ENCODE measurements at places on chromosomes 13 and 19.
A peak's percentile ranks its signal among the peaks of the same experiment; 100 is the strongest.

GRCh38 chr19:43450545-43450997 lies 14.8 kb downstream of the LYPD3 start:
- peak; percentile 60 for DNase-seq

DNA sequence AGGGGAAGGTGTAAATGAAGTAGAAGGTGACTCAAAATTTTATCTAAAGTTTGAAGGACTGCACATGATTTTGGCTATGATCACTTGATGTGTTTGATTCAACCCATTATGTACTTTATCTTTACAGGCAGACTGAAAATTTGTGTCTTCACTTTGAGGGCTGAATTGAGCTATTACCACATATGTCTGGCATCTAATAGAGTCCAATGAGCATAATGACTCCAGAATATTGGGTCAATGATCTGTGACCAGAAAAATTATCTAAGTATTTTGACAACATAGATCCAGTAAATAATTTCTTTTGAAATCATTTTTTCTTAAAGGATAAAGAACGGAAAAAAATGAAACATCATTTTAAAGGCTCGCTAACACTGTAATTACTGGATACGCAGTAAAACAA lies 2810.0 kb downstream of the PCDH9 start:
- no peak for DNase-seq

GRCh38 chr13:51873837-51874236 lies 12.1 kb downstream of the CCDC70 start:
- no peak for DNase-seq

DNA sequence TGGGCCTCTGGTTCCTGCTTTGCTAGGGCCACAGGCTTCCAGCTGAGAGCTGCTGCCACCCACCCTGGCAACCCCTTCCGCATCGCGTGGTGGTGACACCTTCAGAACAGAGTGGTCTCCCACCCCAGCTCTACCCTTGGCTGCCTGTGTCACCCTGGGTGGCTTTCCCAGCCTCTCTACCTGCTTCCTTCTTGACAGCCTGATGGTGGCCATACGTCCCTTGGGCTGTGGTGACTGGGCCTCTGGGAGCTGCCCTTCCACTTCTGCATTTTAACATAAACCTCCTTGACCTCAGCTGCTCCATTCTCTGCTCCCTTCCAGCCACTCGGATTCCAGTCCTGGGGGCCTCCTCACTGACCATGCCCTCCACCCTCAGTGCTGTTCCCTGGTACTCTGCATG lies 17.0 kb downstream of the PAK4 start:
- DNase-seq: no peak

DNA sequence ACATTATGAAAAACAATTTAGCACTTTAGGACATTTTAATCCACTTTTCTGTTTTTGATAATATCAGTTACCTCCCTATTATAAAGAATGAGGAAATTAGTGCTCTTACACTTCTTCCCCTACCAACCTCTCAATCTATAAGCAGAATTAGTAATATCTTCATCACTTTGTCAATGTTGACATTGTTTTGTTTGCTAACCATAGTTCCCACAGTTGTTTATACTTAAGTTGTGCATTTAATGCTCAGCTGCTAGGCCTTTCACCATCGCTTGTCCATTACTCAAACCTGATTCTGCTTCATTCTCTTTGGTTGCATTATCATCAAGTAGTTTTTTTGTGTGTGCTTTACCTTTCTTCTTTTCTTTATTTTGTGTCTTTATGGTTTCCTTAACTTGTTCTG lies 132.1 kb downstream of the CDK8 start:
- DNase-seq: no peak

DNA sequence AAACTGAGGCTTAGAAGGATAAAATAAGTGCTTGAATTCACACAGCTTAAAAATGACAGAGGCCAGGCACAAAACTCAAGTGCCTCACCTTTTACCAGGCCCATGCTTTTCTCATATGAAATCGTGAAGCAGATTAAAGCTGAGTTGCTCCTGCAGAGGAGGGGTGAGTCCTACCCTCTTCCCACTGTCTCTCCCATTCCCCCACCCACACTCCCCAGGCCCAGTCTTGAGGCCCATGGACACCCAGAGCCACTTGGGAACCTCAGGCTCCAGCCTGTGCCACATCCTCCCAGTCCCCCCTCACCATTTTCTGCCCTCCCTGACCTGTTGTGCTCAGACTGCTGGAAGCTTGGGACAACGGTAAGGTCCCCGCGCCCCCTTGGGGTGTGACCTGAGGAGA lies 17.5 kb downstream of the ZNF574 start:
- no peak for DNase-seq

- DNase-seq: no peak
Observed at GRCh38 chr19:50040967-50041366, 15.2 kb downstream of the ZNF473 start.

DNA sequence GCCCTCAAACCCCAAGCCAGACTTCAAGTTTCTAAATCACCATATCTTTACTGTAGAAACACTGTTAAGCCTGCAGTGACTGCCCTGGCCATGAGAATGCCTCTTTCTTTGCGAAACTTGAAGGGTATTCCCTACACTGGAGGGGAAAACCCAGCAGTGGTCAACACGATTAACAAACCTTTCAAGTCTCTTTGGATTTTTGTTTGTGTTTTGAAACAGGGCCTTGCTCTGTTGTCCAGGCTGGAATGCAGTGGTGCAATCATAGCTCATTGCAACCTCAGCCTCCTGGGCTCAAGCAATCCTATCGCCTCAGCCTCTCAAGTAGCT lies 17.4 kb upstream of the POMP start:
- no peak for DNase-seq

- no peak for DNase-seq
Observed at GRCh38 chr13:81139987-81140386, 799.1 kb upstream of the SPRY2 start.

DNA sequence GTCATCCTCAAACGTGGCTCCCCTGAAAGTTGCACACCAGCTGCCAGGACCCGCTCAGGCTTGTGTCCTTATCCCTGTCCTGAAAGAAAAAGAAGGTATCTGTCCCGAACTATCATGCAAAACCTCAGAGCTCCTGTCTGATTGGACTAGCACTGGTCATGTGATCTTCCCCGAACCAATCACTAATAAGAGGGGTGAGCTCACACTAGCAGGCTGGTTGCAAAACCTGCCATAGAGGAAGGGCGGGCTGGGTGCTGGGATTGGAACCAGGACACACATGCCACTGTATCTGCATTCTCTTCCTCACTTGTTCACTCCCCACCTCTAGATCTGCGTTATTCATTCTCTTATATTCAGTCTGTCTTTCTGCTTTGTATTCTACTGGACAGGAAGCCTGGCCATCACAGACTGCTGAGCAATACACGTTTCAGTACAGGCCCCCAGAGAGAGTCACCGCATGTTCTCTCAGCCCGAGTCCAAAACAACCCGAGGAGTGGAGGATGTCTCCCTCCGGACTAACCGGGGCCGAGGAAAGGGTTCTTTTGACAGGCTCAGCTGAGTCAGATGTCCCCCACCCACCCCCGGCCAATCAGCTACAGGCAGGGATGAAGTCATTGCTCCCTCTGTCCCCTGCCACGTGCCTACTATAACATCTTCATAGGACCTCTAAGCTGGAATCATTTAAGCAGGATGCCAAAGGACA lies 97.7 kb downstream of the SIPA1L3 start:
- DNase-seq: peak; percentile 97

DNA sequence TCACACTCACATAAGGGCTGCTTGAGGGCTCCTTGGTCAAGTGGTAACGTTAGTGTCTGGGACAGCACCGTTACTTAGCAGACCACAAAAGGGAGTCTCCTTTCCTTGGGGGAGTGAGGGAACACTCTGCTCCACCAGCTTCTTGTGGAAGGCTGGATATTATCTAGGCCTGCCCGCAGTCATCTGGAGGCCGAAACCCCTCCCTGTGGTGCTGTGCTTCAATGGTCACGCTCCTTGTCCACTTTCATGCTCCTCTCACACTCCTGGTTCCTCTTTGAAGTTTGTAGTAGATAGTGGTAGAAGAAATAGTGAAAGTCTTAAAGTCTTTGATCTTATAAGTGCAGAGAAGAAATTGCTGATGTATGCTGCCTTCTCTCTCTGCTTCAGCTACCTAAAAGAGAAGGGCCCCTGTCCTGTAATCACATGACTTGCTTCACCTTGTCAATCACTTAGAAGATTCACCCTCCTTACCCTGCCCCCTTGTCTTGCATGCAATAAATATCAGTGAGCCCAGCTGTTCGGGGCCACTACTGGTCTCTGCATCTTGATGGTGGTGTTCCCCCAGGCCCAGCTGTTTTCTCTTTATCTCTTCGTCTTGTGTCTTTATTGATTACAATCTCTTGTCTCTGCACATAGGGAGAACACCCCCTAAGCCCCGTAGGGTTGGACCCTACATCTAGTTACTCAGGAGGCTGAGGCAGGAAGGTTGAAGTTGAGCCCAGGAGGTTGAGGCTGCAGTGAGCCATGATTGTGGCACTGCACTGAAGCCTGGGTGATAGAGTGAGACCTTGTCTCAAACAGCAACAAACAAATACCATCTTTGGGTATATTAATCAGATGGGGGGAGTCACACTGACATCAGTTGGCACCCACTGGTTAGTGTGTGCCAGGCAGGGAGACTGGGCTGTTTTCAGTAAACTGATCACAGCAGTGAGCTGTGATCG lies 11.6 kb upstream of the MZF1 start:
- DNase-seq: no peak

DNA sequence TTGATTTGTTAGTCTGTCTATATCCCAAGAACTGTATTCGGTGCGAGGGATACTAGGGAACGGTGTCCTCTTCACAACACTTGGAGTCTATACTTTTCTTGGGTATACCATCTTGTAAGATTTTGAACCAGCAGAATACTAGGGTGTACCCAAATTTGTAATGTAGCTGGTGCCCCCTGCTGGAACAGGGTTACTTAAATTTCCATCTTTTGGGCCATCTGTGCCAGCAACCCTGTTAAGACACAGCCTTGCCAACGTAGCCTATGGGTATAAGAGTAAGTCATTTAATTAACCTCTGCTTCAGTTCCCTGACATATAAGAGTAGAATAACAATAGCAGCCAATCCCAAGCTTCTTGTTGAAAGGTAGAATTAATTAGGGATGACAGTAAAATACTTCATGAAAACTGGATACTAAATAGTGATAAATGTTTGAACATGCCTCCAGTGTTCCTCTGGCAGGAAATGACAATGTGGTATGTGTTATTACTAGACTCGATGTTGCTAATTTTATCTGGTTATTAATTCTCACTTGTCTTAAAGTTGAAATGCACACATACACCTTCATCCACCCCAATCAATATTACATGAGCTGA lies 607.6 kb downstream of the FGF9 start:
- no peak for DNase-seq

DNA sequence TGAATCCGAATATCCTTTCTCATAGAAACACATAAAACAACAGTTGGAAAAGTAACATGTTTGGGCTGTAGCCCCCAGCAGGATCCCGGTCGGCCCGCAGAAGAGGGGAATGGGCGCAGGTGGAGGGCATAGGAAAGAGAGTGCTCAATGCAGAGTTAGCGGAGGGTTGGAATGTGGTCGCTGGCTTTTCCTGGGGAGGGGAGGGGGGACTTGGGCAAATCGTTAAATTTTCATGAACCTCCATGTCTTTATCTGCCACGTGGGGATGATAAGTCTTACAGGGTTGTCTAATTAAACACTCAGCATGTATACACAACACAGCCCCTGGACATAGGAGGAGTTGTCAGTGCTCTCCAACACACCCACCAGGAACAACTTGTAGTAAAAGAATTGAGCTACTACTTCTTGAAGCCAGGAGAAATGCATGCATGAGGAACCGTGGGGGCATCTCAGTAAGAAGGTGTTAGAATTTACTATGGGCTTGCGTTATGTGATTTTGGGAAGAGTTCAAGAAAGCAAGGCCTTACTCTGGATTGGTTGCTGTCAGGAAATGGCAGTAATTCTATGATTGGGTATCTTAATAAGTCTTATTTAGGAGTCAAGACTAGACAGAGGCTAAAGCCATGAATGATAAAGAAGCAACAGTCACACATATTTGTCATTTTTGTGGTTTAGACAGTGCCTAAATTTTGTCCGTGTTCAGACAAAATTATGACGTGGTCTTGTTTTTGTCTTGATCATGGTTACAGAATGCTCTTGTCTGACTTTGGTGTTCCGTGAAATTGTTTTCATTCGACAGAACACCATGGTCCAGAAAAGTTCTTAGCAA lies 671 bp upstream of the SLC46A3 start:
- peak; percentile 68 for DNase-seq

DNA sequence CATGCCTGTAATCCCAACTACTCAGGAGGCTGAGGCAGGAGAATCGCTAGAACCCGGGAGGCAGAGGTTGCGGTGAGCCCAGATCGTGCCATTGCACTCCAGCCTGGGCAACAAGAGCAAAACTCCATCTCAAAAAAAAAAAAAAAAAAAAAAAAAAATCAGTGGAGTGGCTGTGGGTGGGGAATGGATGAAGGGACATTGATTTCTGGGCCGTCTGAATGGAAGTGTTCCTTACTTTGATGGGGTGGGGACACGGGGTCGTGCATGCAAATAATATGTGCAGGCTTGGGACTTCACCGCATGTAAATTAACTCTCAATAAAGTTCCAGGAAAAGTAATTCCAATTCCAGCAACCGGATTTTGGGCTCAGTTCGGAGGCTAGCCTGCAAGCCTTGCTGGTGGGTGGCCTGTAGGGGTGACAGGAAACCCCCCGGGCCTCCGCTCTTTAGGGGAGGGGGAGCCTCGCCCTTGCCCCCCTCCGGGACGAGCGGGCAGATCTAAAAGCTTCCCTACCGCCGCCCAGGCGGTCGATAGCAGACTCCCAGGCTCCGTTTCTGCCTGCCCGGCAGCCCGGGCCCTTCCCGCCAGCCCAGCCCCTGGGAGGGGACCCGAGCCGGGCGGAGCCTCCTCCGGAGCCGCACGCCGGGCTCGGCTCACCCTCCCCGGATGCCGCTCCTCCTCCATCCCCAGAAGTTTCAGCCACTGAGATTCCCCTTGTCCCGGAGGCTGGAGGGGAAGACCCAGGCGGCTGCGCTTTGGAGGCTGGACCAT lies 48.0 kb upstream of the ADGRE5 start:
- peak; percentile 6 for DNase-seq

DNA sequence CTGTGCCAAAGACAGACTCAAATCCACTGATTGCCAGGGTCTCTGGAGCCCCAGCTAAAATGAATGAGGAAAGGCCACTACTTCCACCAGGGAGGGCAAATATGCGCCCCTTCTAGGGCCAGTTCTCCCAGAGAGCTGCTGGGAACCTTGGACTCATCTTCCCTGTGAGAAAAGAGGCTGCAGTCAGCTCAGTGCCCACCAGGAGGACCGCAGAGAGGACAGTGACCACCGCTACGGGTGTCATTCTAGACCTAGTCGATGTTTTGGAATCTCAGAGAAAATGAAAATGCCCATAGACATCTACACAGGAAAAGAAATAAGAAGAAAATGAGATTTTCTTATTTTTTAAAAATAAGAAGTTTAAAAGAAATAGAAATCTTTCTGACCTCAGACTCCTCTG lies 235.1 kb downstream of the UQCRFS1 start:
- no peak for DNase-seq

Measured in astrocyte of the spinal cord (primary cell).